ENCODE measurements at places on chromosomes 7 and 10.

GRCh38 chr10:12628964-12629766 is 279.8 kb downstream of the CAMK1D start:
- H3K4me3 ChIP-seq, result no peak overlapping the region
- DNase-seq, result no peak

DNA sequence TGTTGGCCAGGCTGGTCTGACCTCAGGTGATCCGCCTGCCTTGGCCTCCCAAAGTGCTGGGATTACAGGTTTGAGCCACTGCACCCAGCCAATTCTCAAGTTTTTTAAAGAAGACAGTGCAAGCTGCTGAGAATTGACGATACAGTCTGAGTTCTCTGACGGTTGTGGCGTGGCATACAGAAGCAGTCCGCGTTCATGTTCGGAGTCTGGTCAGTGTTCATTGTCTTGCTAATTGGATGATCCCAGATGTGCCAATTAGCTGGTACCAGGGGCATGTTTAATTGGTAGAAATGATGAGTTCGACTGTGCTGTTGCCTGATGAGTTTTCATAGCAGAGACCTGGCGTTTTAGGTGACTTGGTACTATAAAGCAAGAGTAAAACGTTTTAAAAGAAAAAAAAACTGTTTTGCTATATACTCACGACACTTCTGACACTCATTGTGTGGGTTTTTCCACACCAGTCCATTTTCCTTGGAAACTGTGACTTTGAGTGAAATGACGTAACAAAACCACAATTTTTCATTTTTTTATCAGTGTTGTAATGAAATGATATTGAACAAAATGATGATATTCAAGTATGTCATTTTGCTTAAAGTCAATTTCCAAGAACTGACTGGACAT is 32.3 kb downstream of the CAMK1D start:
- DNase-seq, result no peak
- H3K4me1 ChIP-seq, result no peaks in the 10 kb centered on the region
- no peak overlapping the region for H3K27ac ChIP-seq
- H3K27me3 ChIP-seq, result no peaks in the 10 kb centered on the region
- H3K4me3 ChIP-seq, result no peak overlapping the region

DNA sequence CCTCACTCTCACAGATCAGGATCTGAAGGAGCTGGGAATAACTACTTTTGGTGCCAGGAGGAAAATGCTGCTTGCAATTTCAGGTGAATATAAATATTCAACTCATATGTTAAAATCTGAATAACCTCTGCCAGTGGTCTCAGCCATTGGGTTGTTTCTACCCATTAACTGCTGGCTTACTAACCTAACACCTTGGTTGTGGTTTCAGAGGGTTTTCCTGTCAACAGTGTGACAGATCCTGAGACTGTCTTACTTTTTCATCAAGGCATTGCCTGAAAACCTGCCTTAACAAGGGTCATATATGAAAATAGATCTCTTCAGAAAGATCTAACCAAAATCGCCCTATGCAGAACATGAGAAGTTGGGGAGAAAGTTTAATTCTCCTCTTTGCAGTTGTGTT is 307.7 kb downstream of the BICC1 start:
- no peaks in the 10 kb centered on the region for H3K27me3 ChIP-seq
- no peaks in the 10 kb centered on the region for H3K36me3 ChIP-seq
- H3K4me3 ChIP-seq, result no peak overlapping the region
- no peak for DNase-seq

GRCh38 chr7:105618016-105618296 is 36.7 kb upstream of the EFCAB10 start:
- H3K4me3 ChIP-seq, result no peak overlapping the region
- DNase-seq, result no peak
- no peaks in the 10 kb centered on the region for H3K27me3 ChIP-seq
- no peak overlapping the region for H3K27ac ChIP-seq

DNA sequence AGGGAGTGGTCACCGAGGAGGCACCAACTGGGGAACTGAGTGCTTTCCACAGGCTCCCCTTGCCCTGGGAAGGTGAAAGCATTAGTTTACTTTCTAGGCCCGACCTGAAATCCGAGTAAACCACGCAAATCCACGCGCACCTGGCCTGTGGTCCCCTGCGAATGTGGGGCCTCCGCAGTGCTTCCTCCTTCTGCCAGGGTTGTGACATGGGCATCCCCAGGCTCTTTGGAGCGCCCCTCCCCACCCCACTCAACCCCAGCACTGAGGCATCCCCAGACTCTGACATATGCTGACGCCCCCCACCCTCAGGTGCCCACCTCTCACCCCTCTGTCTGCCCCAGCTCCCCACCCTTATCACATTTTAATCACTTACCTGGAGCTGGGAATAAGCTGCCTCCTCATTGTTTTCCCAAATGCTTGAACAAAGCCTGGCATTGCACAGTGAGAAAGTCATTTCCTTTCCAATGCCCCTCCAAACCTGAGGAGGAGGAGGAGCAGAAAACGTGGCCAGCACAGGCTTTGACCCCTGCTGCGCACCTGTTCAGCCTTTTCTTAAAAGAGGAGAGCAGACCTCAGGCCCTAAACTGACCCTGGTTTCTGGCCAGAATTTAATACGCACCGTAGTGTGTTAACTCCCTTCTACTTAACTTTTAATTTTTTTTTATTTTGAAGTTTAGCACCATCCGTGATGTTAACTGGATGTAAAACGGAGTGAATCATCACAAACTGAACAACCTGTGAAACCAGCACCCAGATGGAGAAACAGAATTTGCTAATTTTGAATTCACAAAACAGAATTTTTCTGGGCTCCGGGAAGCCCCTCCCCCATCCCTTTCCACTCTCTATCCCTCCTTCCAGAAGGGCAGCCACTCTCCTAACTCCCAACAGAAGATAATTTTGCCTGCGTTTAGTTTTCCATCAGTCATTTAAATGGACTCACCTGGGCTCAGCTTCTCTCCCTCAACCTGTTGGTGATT is 129.4 kb downstream of the WDR11 start:
- peaks cover 39% of the 10 kb centered on the region for H3K27me3 ChIP-seq
- no peaks in the 10 kb centered on the region for H3K36me3 ChIP-seq
- no peak overlapping the region for H3K27ac ChIP-seq
- no peak for DNase-seq

DNA sequence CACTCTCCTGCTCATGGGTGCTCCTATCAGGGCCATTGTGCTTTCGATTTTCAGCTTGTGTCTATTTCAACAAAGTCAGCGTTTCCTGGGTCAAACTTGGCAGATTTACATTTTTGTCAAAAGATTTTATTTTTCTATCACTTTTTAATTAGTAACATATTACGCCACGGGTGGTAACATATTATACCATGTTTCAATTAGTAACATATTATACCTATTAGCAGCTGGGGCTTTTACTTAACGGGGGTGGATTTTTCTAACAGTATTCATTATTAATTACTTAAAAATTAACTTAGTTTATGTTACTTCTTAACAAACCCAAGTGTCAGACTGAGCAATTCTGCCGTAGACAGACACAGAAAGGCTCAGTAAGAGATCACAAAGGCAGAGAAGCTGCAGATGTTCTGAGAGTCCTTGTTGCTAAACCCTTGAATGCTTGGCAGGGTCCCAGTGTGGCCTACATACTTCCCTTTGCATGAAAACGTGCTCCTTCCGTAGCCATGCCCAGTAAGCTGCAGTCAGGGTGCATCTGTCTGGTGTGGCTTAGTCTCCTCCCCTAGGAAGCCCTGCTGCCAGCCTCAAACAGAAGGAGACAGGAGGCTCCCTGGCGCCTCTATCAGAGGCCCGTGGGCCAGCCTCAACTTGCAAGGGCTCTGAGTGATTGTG is 263.1 kb upstream of the CXCL12 start:
- no peaks in the 10 kb centered on the region for H3K27me3 ChIP-seq
- H3K4me3 ChIP-seq, result no peak overlapping the region
- DNase-seq, result no peak
- no peak overlapping the region for H3K27ac ChIP-seq

Data from T-cell (primary cell).